ENCODE measurements at places on chromosomes 1 and 21.

GRCh38 chr21:31201144-31201543 is 142.9 kb downstream of the TIAM1 start:
- no peak for DNase-seq

- no peak for DNase-seq
These were observed 11.2 kb upstream of the KIF21B start for GRCh38 chr1:201034671-201035070.

DNA sequence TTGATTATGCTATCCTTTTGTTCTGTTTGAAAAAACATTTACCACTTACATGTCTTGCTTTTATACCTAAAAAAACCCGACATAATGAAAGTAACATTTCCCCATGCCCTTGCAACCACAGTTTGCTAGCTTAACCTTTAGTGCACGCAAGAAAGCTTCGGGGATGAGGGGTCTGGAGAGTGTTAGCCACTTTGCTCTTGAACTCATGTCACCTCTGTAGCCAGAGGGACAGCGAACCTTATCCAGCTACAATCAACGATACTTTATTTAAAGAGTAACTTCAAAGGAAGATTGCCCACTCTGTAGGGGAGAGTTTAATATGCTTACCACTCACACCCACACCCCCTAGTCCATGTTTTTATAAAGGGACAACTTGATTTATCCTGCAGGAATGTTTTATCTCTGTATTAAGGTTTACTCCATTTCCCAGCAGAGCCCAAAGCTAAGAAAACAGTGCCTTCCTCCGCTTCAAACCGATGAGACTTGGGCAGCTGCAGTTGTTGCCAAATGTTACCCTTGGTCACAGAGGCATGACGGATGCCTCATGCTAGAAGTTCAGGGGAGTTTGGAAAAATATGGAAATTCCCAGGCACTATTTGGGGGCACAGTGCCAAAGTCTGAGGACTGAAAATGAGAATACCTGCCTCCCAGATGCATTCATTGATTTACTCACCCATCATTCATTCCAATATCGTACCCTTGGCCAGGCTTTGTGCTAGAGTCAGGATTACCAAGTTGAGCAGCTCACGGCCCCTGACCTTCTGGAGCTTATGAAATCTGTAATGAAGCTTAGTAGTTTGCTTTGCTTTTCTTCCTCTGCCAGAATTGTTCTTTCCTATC is 61.4 kb upstream of the VCAM1 start:
- DNase-seq, result peak; percentile 58

GRCh38 chr1:228478912-228479711 is 8.1 kb upstream of the RNF187 start:
- DNase-seq, result no peak

GRCh38 chr1:114701931-114702330 is 6.6 kb upstream of the AMPD1 start:
- no peak for DNase-seq

DNA sequence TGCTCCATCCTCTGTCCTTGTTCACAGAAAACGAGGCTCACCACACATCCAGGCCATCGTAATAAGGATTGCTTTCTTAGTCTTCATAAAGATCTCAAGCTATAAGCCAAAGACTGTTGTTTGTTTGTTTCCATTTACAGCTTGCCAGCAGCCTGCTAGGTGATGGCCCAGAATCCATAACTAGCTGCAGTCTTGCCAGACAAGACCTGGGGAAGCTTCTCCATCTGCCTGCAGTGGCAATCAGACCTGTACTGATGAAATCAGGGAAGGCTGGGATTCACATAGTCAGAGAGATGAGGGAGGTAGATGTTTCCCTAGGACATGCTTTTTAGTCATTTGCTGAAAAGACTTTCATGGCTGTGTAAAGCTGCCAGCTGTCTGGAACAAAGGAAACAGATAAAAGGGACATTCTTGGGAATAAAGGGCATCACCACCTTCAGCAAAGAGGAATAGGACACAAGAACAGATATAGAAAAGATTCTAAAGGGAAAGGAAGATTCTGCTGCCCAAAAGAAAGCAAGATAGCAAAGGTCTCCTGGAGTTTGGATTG is 51.0 kb downstream of the MT1HL1 start:
- no peak for DNase-seq

DNA sequence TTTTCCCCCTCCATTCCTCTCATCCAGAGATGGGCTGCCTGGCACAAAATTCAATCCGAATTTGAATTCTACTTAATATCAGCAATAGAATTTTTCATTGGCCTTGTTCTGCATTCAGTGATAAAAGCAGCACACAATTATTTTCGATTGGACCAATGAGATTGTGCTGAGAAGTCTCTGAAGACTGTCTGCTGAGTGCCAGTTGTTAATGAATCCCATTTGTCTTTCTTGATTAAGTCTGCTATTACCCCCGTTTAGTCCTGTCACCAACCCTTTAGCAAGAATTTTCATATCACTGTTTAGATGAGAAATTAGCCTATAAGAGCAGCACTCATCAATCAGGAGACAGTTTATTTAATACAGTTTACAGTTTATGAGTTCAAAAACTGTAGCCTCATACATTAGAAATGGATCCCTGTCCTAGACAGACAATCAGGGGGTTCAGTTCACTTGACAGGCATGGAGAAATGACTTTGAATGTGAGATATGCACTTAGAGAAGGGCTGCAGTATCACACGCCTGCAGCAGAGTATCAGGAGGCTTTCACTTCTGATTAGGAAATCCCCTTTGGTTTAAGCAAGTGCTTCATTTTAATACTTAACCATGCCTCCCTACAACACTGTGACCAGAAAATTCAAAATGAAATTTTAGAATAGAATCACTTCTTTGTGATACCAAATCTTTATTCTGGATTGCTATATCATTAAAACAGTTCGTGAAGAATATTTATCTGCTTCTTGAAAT is 304.7 kb upstream of the PTBP2 start:
- DNase-seq, result peak; percentile 54

DNA sequence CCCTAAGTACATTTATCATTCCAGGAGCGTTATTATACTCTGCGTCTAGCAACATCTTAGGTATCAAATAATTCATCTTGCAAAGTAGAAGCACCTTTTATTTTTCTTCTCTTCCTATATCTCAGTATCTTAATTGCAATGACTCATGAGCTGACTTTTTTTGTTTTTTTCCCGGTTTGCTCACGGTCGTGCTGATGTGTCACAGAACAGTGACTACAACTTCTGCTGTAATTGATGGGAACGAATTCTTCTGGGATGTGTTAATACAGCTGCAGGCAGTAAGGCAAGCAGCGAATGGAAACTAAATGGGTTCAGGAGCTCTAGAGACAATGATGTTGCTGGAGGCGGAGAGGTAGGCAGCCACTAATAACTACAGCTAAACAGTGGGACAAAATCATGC is 89.8 kb upstream of the TMPRSS15 start:
- DNase-seq, result peak; percentile 75

DNA sequence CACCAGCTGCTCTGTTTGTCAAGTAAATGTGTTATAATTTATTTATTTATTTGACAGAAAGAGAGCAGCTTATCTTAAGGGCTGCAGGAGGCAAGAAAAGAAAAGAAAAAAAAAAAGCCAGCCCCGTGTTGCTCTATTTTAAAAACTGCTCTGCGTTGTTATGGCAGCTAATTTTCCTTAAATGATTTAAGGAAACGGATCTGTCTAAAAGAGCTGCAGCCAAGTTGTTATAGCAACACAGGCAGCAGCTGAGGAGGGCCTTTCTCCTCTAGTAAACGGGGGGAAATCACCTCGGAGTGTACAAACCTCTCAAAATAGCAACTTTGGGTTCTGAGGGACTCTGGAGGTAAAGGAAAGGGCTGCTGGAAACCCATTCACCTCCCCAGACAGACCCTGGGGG is 149.2 kb downstream of the BEND5 start:
- DNase-seq, result peak; percentile 12

- no peak for DNase-seq
These were observed 11.3 kb downstream of the SLC25A24 start for GRCh38 chr1:108188801-108189200.

DNA sequence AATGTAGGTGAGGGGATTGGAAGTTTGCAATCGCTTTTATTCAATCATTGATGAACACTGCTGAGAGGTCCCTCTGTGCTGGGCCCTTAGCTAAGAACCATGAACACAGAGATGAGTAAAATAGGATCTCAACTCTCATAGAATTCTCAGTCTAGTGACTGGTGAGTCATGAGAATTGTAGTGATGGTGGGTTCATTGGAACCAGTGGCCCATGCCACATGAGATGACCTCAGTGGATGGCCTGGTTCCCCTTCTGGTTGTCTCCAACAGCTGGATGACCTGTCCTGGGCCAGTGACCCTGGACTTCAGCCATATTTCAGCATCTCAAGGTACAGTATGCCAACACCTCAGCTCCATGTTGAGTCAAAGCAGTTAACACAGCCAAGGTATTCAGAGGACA is 21.3 kb upstream of the S100A10 start:
- DNase-seq, result no peak

DNA sequence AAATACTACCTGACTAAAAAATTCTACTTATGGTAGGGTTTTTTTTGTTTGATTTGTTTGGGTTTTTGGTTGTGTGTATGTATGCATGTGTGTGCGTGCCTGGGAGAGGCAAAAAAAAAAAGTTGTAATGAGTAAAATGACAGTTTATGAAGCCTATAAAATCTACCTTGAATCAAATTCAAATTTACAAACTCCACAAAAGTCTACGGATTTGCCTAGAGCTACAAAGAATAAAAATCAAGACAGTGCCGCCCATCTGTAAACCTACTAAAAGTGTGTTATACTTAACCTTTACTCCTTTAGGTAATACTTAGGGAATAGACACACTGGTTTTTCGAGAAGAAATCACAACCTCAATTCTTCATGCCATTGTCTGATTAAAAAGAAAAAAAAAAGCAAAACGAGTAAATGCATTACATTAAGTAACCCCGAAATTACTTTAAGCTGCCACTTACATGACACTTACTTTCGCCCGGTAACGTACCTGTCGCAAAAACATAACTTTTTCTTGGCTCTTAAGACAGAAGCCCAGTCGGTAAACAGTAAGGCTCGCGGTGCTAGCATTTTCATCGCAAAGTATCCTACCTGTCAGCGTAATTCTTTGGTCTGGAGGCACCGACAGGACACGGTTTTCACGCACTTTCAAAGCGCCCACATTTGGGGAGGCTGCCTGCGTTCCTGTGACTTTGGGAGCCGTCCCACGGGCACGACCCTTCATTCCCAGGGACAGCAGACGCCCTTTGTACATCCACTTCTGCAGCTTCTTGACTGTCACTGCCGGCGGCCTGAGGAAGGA is 951 bp downstream of the SYDE2 start:
- DNase-seq, result peak; percentile 34

DNA sequence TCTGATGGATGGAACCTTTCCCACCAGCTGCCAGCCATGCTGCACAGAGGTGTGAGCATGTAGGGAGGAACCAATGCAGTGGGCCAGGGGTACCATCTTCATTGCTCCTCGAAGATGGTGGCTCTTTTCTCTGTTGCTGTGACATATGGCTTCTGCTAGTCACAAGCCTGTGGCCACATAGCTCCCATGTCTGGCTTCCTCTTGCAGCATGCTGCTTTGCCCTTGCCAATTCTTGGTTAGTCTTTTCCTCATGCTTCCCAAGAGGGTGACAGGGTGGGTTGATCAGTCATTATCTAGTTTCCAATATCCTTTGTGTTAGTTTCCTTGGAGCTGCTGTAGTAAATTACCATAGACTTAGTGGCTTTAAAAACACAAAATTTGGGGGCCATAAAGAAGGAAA is 123.4 kb downstream of the ETS2 start:
- no peak for DNase-seq

- no peak for DNase-seq
These were observed 12.7 kb upstream of the IFNGR2 start for GRCh38 chr21:33390479-33390878.

GRCh38 chr1:214067853-214068703 is 80.3 kb downstream of the PROX1 start:
- DNase-seq, result no peak

- no peak for DNase-seq
These were observed 32.2 kb downstream of the SLC30A7 start for GRCh38 chr1:100928128-100928527.

- DNase-seq, result no peak
These were observed 40.3 kb upstream of the CCDC27 start for GRCh38 chr1:3711780-3712451.

GRCh38 chr1:206872139-206872538 is 6.7 kb downstream of the IL20 start:
- no peak for DNase-seq

DNA sequence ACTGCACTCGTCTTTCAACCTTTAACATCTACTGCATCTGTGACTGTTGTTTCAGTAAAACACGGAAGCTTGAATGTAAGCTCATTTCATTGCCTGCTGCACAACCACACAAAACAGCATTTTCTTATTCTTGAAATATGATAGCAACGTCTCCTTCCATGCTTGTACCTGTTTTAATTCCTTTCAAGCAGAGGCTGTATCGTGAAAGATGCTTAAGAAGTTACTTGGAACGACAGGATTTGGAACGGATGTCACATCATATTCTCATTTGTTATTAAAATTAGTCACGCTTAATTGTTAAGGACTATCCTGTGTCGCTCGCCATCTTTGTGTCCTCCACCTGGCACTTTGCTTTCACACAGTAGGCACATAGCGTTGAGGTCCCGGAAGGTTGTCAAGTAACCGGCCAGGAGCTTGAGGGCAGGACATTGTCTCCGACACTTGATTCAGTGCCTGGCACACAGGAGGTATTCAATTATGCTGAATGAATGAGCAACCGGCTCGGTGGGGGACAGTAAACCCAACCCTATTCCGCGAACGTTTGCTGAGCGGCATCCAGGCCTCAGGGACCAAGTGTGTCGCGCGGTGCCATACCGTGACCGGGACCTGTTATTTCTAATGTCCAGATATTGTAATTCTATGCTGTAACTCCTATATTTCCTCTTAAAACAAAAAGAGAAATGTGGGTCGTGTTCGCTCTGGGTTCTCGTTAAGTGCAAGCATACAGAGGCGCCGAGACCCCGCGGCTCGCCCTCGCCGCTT is 499 bp upstream of the SH3GLB1 start:
- no peak for DNase-seq

DNA sequence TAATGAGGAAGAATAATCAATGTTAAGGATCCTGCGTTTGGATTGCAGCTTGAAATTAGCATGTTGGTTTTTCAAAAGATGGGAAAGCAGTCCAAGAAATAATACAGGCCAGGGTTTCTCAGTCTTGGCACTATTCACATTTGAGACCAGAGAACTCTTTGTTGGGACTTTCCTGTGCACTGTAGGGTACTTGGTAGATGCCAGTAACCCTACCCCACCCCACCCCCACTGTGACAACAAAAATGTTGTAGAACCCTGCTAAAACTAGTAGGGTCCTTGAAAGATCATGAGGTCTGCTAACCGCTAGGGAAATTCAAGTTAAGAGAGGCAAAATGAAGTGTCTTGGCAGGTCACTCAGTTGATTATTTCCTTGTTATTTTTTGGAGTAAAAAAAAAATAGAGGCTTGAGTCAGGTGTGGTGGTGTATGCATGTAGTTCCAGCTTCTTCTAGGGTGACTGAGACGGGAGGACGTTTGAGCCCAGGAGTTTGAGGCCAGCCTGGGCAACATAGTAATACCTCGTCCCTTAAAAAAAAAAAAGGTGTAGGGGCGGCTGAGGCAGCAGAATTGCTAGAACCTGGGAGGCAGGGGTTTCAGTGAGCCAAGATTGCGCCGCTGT is 53.3 kb downstream of the SPEN start:
- no peak for DNase-seq

GRCh38 chr1:60762911-60763310 is 319.4 kb upstream of the NFIA start:
- no peak for DNase-seq

Measured in umbilical cord (tissue), 2 donors.